ENCODE measurements at places on chromosomes 5 and 9. TPM values are rescaled to one million over a fixed set of nuclear protein-coding genes. Genes with fewer than 3 reads are reported as not detected.

DNA sequence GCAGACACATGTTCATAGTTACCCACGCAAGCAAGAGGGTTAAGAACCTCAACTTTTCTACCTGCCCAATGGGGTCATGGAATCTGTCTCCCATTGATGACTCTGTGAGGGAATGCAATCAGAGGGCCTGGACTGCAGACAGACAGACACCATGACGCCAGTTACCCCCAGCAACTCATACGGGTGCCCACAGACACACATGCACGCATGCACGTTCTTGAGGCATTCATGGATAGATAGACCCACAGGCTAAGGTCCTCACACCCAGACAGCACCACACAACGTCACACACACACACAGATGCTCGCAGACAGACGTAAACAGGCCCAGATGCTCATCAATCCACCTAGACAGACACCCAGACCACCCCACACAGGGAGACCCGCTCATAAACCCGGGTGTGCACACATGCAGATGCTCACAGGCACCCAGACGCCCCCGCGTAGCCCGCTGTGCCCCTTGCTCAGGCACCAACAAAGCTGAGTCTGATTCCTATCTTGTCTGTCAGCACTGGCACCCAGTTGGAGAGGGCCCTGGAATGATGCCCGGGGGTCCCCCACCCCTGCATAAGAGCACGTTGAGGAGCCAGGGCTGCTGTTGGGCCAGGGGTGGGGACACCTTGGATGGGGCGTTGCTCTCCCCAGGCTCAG is 23.6 kb downstream of the LHX2 start:
- no peak overlapping the region for H3K4me3 ChIP-seq
- H3K4me1 ChIP-seq = no peaks in the 10 kb centered on the region
- no peaks in the 10 kb centered on the region for H3K36me3 ChIP-seq

GRCh38 chr5:159005062-159005461 is 94.7 kb downstream of the EBF1 start:
- no peaks in the 10 kb centered on the region for H3K36me3 ChIP-seq
- H3K27me3 ChIP-seq = peaks cover 52% of the 10 kb centered on the region

- no peak overlapping the region for H3K27ac ChIP-seq
- DNase-seq = no peak
- no peaks in the 10 kb centered on the region for H3K4me1 ChIP-seq
- no peak overlapping the region for H3K4me3 ChIP-seq
Measured at GRCh38 chr9:21901546-21901945, 92.6 kb downstream of the CDKN2A start.

GRM6 gene
- total RNA-seq = not detected

EQTN gene
- not detected for total RNA-seq
